H1 (cell line): ENCODE measurements at places on chromosomes 16 and 17. TPM values are rescaled to one million over a fixed set of nuclear protein-coding genes. Genes with fewer than 3 reads are reported as not detected.

DNA sequence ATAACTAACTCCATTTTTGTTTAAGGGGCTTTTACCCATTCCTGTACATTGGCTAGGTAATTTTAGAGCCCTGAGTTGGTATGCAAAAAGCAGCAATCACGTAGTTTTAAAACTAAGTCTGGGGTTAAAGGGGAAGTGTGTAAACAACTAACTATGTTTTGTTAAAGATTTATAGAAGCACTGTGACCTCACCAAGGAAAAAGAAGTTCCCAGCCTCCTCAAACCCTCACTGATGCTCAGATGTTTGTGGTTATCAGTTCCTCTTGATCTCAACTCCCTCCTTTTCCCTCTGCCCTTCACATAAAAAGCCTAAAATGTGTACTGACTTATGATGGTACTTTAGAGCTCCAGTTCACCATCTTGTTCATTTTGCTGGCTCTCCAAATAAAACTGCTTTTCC lies 119.9 kb upstream of the IRX6 start:
- no peak for DNase-seq

DNA sequence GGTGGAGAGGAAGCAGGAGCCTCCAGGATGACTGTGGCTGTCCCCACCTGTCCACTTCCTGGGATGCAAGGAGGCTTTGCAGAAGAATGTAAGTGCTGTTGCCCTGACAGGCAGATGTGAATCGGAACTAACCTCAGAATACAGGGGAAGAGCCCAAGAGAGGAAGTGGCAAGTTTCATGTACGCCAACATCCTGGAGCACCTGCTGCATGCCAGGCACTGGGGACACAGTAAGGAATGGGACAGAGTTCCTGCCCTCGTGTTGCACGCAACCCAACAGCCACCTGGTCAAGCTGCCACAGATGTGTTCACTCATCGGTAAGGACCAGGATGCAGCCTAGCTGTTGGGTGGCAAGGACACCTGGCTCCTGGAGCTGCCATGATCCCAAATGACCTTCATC lies 98.6 kb upstream of the RPL38 start:
- DNase-seq, result no peak

GRCh38 chr16:66604376-66605176 lies at the start of gene CMTM3:
TSS of gene CMTM3 (plus strand) at chr16:66604704. CDS start at chr16:66604806, 102 bp downstream.
- peak; percentile 92 for DNase-seq

- no peak for DNase-seq
Measured at GRCh38 chr16:54931120-54932014, 702 bp downstream of the IRX5 start.

- DNase-seq, result no peak
Measured at GRCh38 chr17:68298601-68299000, 7.3 kb downstream of the ARSG start.

DNA sequence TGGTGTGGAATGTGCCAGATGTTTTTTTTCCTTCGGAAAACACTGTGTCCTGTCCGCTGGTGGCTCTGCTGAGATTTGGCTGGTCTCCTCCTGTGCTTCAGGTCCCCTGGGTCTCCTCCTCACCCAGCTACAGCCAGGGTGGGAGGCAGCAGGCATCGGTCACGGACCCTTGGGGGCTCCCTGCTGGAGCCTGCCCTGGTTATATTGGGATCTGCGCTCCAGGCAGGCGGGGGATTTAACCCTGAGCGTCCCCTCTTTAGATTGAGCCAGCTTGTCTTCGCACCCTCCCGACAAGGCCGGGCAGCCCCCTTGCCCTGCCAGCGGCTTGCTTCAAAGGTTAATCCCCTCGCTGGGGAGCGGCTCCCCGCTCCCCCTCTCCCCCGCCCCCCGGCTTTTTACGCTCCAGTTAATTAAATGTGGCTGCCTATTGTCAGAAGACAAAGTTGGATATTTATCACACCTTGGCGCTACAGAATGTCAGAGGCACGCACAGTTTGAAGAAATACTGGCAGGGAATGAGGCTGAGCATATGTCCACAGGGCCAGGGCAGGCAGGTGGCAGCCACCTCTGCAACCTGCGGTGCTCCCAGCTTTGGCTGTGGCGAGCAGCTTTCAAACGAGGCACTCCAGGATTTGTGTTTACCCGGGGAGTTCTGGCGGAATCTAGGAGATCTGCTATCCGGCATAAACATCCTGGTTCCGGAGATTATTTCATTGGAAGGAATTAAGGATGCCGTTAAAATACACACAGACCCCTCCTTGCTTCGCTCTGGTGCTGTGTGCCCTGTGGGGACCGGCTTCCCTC lies 38.2 kb upstream of the GSE1 start:
- no peak for DNase-seq

DNA sequence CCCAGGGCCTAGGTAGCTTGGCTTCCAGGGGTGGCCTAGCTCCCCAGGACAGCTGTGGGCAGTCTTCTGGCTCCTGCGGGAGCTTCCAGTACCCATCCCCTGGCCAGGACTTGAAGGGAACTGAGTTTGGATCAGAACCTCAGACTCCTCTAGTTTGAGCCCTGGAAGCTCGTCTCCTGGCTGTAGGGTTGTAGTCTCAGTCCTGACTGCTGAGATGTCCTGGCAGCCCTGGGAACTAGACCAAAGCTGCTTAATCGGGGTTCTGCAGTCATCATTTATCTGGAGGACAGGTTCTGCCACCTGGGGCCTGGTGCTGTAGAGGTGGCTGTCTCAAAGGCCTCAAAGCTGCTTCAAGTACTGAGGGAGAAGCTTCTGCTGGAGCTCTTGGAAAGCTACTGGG lies 163.7 kb downstream of the WSCD1 start:
- DNase-seq, result no peak

DNA sequence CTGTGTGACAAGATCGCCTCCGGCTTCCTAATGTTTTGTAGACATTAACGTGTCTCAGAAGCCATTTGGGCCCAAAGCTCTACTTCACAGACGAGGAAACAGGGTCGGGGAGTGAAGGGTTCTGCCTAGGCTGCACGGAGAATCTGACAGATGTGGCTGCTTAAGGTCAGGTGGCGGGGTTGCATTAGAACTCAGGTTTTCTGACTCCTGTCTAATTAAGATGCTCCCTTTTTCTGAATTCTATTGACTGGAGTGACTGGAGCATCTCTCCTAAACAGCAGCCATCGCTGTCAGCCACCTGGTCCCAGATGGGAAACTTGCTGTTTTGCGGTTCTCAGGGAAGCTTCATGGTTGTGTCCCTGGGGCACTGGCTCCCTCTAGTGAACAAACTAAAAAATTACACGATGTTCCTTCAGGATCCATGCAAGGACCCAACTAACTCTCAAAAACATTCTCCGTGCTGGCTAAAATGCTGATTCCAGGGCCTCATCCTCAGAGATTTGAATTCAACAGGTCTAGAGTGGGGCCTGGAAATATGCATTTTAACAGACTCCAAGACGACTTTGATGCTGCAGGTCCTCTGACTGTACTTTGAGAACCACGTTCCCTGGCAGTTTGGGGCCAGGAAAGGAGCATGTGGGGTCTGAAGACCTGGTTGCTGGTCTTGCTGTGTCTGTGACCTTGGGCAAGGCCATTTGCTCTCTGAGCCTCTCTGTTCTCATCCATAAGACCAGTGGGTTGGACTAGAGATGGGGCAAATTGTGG lies 117.4 kb downstream of the IRF8 start:
- DNase-seq, result peak; percentile 17

- DNase-seq, result no peak
Measured at GRCh38 chr17:50397919-50398285, 579 bp upstream of the LRRC59 start.

DNA sequence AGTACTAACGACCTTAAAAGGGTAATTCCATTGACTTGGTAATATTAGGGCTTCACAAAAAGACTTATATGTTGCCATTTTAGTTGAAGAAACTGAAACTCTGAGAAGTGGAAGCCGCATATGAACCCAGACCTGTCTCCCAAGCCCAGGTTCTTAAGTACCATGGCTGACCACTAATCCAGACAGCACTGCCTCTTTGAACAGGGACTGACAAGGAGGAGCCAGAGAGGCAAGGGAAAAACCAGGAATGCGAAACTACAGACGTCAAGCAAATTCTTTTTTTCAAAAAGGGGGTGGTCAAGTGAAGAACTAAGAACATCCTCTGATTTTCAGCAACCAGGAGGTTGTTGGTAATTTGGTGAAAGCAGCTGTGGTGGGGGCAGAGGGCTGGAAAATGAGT lies 15.2 kb downstream of the CYB5D1 start:
- DNase-seq, result no peak

DNA sequence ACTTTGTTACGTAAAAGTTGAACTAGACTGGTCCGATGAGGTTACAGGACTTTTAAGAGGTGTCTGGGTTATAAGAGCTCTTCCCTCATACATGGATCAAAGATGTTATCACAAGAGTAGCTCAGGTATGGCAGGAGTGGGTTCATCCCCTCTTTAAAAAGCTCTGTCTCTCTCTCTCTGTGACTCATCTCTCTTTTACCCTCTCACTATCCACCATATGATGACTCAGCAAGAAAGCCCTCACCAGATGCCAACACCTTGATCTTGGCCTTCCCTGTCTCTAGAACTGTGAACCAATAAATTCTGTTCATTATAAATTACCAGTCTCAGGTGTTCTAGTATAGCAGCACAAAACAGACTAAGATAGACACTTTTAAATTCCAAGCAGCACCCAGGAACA lies 1.9 kb upstream of the CLEC19A start:
- no peak for DNase-seq

DNA sequence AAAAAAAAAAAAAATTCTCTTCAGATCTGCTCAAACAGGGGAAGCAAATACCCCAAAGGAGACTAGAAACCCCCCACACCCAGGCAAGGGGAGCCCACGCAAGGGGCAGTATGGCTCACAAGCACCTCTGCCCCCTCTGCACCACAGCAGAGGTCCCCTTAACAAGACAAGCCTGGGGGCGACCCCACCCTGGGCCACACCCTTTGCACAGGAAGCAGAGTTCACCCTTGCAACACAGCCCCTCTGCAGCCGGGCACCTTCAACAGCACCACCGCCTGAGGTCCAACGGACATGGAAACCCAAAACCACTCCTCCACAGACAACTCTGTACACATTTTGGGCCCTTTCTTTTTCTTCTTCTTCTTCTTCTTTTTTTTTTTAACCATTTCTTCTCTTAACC lies 12.8 kb downstream of the AXIN1 start:
- DNase-seq, result no peak

DNA sequence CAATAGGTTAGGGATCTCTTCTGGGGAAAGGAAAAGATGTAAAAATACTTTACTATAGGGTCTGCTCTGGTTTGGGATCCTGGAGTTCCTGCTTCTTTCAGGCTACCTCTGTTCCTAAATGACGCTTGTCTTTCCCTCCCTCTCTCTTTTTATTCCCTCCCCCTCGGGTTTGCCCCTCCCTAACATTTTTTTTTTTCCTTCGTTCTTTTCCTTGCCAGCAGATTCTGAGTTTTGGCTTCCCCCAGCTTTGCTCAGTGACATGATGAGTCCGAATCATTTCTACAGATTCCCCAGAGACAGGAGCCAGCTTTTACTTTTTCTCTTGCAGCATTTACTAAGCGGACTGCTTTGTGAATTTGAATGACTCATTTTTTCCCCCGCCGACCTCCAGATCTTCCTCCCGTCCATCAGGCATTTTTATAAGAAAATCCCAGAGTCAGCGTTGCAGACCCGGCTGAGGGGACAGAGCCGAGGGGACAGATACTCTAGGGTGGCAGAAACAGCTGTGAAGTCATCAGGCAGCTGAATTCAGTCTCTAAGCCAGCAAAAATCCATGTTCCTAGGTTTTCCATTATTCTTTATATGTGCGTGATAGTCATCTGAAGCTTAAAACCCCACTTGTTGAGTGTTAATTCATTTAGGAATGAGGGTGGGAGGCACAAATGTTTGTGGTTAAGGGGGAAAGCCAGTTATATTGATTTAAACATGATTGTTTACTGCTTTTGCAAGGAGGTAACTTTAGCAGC lies at the start of gene TMEM100:
Gene TMEM100 (minus strand): TSS at position 123 of the 746 bp plus-strand sequence. CDS start 1,794 bp downstream, outside the sequence.
- no peak for DNase-seq

GRCh38 chr16:25060920-25061319 lies 45.8 kb upstream of the ARHGAP17 start:
- DNase-seq, result no peak

- no peak for DNase-seq
Measured at GRCh38 chr16:70152578-70153302, 20.8 kb upstream of the CLEC18C start.

DNA sequence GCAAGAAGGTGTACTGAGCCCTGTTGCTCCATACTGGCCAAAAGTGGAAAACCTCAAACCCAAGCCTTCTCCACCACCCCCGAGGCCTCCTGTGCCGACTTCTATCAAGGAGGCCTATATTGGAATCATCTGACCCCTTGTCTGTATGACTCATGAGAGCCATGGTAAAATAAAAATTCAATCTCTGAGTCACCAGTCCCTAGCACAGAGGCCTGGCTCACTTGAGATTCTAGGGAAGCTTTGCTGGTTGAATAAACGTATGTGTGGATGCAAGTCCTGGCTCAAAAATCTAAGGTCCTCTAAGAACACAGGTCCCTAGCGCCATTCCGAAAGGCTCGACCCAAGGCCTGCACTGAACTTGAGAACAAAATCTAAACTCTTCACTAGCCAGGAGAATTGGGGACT lies 15.0 kb downstream of the NSMCE1 start:
- DNase-seq, result no peak

IGSF6 gene
- not detected in 2 replicates for polyA plus RNA-seq

HOXB5 gene
- not detected in 2 replicates for polyA plus RNA-seq

PEMT gene
- polyA plus RNA-seq, result 118 and 128 TPM in 2 replicates

TEX19 gene
- polyA plus RNA-seq, result 0.46 and 0.80 TPM in 2 replicates

NGFR gene
- 10.3 and 19.4 TPM in 2 replicates for polyA plus RNA-seq

FAM83G gene
- polyA plus RNA-seq, result 15.4 and 21.3 TPM in 2 replicates
